ENCODE measurements at places on chromosomes 5 and 9.
A peak's percentile ranks its signal among the peaks of the same experiment; 100 is the strongest.

DNA sequence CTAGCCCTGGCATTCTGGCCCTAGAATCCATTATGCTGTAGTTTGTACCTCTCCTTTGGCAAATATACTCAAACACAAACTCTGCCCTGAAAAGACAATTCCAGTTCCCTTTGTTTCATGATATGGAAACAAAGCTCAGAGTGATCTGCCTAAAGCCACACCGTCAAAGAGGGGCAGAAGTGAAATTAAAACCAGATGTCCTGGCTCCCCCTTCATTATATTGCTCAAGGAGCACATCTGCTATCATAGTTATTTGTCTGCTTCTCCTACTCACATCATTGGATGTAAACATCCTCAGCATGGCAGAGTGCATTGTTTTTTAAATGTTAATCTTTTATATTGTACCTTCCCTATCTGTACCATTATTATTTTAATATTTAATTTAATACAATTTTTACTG lies 266.7 kb upstream of the SMARCA2 start:
- no peak overlapping the region for H3K4me3 ChIP-seq
- H3K4me1 ChIP-seq: no peaks in the 10 kb centered on the region
- H3K36me3 ChIP-seq: no peaks in the 10 kb centered on the region
- no peak overlapping the region for H3K27ac ChIP-seq
- DNase-seq: no peak
- H3K27me3 ChIP-seq: no peaks in the 10 kb centered on the region

DNA sequence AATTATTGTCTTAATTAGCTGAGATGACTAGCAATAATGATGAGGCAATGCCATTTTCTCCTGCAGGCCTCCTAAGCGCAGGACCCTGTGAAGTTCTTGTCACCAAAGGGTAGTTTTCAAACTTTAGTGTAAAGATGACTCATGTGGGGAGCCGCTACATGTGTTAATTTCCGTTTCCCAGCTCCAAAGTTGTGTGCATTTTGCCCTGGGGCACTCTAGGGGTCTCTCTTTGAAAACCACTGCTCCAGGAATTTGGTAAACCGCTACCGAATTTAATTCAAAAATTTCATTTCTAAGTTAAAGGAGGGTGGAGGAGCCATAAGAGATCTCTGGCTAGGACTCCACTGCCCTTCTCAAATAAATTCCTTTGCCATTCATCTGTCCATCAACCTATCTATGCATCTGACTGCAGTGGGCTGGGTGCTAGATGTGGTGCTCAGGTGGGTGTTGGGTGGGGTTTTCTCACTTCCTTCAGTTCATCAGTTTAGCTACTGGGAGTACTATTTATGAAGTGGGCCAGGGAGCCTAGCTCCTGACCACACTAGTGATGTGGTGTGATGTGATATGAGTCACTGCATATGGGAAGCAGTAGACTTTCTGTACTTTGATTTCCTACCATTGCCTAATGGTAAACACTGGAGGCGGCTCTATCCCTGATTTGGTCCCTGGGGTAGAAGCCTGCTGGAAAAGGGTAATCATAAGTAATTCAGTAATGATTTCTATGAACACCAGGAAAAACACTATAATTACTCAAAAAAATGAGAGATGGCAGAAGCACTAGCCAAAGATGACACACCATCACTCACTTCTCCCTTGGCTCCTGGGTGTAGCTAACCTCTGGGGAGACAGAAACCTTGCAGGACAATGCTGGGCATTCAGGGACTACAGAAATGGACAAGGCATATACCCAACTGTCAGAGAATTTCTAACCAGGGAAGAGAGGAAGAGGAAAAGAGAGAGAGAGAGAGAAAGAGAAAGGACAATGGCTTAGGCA lies 4.0 kb upstream of the ZSWIM6 start:
- no peaks in the 10 kb centered on the region for H3K27me3 ChIP-seq
- H3K27ac ChIP-seq: no peak overlapping the region
- H3K36me3 ChIP-seq: no peaks in the 10 kb centered on the region

GRCh38 chr5:91207248-91207647 lies 175.9 kb downstream of the ARRDC3 start:
- no peak overlapping the region for H3K27ac ChIP-seq
- peaks cover 5% of the 10 kb centered on the region for H3K4me1 ChIP-seq
- H3K36me3 ChIP-seq: no peaks in the 10 kb centered on the region

- no peaks in the 10 kb centered on the region for H3K27me3 ChIP-seq
- H3K4me1 ChIP-seq: peaks cover 10% of the 10 kb centered on the region
- no peak for DNase-seq
- no peaks in the 10 kb centered on the region for H3K36me3 ChIP-seq
- no peak overlapping the region for H3K4me3 ChIP-seq
- H3K27ac ChIP-seq: no peak overlapping the region
These were observed 13.7 kb downstream of the EHMT1 start for GRCh38 chr9:137632230-137633161.

- no peaks in the 10 kb centered on the region for H3K36me3 ChIP-seq
- H3K4me1 ChIP-seq: no peaks in the 10 kb centered on the region
- no peak overlapping the region for H3K27ac ChIP-seq
These were observed 49.0 kb downstream of the FAM78A start for GRCh38 chr9:131227112-131227958.

GRCh38 chr5:172455087-172455381 lies 709 bp upstream of the SH3PXD2B start:
- H3K4me3 ChIP-seq: peak overlapping the region; percentile 93
- H3K4me1 ChIP-seq: no peaks in the 10 kb centered on the region
- DNase-seq: no peak

GRCh38 chr9:112086627-112087026 lies 88.5 kb downstream of the SUSD1 start:
- H3K4me1 ChIP-seq: no peaks in the 10 kb centered on the region
- no peaks in the 10 kb centered on the region for H3K27me3 ChIP-seq
- no peaks in the 10 kb centered on the region for H3K36me3 ChIP-seq
- H3K4me3 ChIP-seq: no peak overlapping the region
- no peak overlapping the region for H3K27ac ChIP-seq

DNA sequence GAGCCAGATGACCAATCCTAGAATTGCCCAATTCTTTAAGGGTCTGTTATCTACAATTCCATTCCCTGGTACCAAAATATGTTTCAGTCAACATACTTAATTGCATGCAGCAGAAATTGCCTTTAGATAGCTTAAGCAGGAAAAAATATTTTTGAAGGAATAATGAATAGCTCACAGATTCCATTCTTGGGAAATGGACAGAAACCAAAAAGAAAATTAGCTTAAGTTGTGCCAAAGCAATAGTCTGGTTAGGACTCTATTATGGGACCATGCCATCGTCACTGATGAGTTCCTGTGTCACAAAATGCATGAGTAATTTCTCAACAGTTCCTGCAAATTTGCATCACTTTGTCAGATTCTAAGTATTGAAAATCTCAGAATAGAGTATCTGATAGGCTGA lies 12.3 kb downstream of the ACTBL2 start:
- H3K36me3 ChIP-seq: no peaks in the 10 kb centered on the region
- H3K27me3 ChIP-seq: no peaks in the 10 kb centered on the region
- DNase-seq: no peak

- DNase-seq: no peak
- no peaks in the 10 kb centered on the region for H3K36me3 ChIP-seq
These were observed 315.2 kb downstream of the ARHGAP26 start for GRCh38 chr5:143085319-143085917.
